NCI-H1694 (cell line): ENCODE measurements at places on chromosomes 6 and 20.

DNA sequence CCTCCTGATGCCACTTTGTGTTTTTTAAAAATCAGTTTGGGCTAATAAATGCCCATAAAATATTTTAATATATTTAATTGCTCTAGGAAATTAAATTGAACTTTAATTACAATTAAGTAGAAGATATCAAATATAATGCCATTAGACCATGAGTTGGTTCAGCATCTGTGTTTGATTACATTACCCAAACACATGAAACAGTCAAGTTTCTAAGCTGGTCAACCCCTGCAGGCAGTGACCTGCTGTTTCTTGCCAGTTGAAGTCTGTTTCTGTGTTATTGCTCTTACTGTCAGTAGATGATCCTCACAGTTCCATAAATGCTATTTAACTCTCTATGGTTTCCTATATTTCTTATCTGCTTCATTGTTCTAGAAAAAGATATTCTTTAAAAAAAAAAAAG is 9.7 kb upstream of the TENT5A start:
- DNase-seq, result no peak

DNA sequence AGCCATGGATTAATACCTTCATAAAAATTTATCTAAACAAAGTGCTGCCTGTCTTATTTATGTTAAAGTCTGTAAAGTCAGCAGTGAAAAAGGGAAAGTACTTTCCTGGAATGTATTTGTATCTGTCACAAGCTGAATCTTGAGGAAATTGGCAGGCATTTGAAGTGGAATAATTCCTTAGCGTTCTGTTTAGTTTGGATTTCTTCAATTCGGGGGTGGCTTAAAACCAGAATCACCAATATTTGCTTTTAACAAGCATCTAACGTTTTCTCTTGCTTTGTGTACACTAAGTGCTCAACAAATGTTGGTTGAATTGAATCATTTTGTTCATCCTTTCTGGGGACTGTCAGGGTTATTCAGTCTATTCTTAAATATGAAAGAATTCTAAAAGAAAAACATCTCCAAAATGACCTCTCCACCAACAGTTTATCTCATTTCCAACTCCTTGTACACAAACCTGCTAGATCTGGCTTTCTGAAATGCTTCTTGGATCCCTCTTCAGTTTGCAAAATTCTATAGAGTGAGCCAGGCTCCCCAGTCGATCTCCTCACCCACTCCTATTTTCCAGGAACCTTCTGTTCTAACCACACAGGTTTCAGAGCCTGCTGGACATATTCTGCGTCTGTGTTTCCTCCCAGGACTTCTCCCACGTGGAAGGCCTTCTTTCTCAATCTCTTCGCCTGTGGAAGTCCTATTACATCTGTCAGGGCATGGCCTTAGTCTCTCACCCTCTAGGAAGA is 2.0 kb upstream of the NPEPL1 start:
- no peak for DNase-seq

- DNase-seq, result no peak
Measured at GRCh38 chr6:30500421-30501355, 11.4 kb downstream of the HLA-E start.

GRCh38 chr20:7308163-7308562 is 540.7 kb downstream of the BMP2 start:
- DNase-seq, result no peak

- DNase-seq, result no peak
Measured at GRCh38 chr6:158648682-158649131, 1.1 kb upstream of the SYTL3 start.
